HT1080 (cell line): ENCODE measurements at places on chromosomes 5 and 9. TPM values are rescaled to one million over a fixed set of nuclear protein-coding genes. Genes with fewer than 3 reads are reported as not detected.

SWI5 gene
- 51.9 and 52.7 TPM in 2 replicates for total RNA-seq

SMIM32 gene
- total RNA-seq: not detected in 2 replicates

SH3TC2 gene
- 22.1 and 24.0 TPM in 2 replicates for total RNA-seq

NPDC1 gene
- total RNA-seq: 31.5 and 39.2 TPM in 2 replicates

PCSK1 gene
- total RNA-seq: 0.07 and 0.43 TPM in 2 replicates

CCNI2 gene
- total RNA-seq: not detected in 2 replicates

PTPRD gene
- 9.1 and 9.6 TPM in 2 replicates for total RNA-seq

PGM5 gene
- total RNA-seq: 0.20 and 0.63 TPM in 2 replicates

SLC31A1 gene
- total RNA-seq: 11.7 and 14.0 TPM in 2 replicates

ZBTB43 gene
- 11.1 and 28.5 TPM in 2 replicates for total RNA-seq

C5orf46 gene
- total RNA-seq: 0.84 and 3.3 TPM in 2 replicates

DNA sequence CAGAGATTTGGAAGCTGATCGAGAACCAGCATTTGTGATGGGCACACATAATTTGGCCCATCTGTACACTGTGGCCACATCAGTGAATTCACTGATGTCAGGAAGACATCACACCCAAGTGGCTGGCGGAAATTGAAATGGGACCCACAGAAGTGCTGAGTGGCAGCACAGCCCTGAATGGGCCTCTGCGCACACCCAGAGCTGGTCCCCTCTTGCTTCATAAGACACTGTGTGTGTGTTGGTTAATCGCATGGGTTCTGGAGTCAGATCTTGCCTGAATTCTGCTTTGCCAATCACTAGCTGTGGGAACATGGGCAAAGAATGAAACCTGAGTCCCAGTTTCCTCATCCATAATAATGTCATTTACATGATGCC is 72.2 kb downstream of the PCSK5 start:
- no peak for DNase-seq

DNA sequence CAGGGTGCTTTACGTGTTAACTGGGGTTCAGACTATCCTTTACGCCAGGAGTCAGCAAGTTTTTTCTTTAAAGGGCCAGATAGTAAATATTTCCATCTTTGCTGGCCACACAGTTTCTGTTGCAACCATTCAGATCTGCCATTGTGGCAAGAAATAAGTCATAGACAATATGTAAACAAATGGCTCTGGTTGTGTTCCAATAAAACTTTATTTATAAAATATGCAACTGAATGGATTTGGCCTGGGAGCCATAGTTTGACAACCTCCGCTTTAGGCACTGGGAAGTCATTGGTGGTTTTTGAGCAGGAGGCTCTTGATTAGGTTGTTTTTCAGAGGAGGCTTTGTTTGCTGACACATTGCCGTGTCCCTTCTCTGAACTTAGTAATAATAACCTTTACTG is 90.7 kb downstream of the INSYN2B start:
- no peak for DNase-seq

DNA sequence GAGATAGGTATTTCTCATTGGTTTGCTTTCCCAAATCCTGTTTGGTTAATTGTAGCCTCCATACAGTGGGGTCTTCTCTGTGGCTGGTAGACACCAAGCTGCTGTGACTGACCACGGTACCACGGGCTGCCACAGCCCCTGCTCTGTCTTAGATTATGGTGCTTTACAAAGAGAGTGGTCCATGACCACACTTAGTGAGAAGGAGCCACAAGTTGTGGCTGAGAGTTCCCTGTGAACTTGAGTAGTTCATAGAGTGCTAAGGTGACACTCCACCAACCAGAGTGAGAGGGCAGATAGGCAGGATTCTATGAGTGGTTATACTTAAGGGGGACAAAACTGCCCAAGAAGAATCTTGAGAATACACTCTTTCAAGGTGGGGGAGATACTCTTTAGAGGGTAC is 25.8 kb upstream of the ZBTB34 start:
- no peak for DNase-seq

- DNase-seq: no peak
Measured at GRCh38 chr5:40206030-40206429, 473.7 kb upstream of the PTGER4 start.

DNA sequence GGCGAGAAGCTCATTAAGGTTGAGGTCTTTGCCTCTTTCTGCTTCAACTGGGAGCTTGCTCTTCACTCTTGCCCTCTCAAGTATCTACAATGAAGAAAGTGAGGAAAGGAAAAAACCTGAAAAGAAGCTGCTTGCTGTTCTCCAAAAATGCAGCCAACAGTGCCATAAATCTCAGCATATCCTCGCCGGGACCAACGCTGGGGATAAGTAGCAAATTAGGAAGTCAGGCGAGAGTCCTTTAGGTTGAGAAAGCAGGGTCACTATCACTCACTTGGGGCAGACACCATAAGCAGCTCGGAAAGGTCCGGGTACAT is 399 bp downstream of the NUP155 start:
- DNase-seq: no peak

- no peak for DNase-seq
Measured at GRCh38 chr9:19022206-19022605, 10.8 kb downstream of the SAXO1 start.

DNA sequence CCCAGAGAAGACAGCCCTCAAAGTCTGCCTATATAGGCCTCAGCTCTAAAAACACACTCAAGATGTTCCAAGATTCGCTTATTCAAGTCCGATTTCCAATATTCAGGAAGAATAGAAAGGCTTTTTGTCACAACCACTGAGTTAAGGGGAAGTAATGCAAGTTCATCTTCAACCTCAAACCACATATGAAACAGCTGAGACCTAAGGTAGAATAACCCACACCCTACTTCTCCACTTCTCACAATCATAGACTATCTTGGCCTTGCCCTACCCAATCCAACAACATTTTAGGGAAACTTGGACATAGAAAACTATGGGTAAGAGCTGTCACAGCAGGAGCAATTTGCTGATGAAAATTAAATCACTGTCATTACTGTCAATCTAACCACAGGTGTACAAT is 152.0 kb upstream of the LRRTM2 start:
- no peak for DNase-seq

- DNase-seq: no peak
Measured at GRCh38 chr5:74816875-74817274, 49.3 kb downstream of the FAM169A start.

GRCh38 chr5:113075019-113075418 is 98.4 kb downstream of the DCP2 start:
- DNase-seq: no peak

DNA sequence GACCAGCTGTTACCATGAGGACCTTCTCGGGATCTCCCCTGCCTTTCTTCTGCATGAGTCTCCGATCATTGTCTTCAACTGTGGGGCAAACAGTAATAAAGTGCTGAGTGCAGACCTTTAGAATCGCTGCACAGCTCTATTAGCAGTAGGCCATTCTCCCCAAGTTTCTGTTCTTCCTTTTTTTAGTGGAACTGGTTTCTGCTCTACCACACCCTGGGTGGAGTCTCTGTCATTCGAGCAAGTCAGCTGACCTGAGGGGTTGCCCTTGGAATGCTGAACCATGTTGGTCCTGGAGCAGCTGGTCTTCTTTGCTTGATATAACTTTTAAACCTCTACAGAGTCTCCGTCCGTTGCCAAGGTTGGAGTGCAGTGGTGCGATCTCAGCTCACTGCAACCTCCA is 33.4 kb upstream of the GNPDA1 start:
- no peak for DNase-seq

DNA sequence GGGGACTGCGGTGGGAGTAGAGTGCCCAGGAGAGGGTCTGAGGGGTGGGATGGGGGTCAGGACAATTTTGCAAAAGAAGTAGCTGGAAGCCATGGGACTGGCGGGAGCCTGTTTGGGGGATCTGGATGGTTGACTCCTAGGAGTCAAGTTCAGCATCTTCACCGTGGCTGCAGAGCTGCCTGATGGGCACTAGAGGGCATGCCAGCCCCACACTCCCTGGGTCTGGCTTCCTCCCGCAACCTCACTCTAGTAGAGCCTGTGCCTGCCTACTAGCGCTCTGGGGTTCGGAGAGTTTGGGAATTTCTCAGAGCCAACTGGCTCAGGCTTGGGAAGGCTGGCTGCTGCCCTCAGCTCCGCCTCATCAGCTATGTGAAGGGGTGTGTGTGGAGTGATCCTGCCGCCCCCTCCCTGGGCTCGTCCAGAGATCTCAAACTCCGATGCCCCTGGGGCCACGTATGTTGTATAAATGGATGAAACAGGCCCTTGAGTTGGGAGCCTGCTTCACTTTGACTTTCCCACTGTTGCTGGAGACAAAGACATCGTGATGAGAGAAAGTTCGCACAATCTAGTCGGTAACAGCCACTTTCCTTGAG is 10.8 kb downstream of the TSPAN17 start:
- DNase-seq: peak; percentile 71

DNA sequence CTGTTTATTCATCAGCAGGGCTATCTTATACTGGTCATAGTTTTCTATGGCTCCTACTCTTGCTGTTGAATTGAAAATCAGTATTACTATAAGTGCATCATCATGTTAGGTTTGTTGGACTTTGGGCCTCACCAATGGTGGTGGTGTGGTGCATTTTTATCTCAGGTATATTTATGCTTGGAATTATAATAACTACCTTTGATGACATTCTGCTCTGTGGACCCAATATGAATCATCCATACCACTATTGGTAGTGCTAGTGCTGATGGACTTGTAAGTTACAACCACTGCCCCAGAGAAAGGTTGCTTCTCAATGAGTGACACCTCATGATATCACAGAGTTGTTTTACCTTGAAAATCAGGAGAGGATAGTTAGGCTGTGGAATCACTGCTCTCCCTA is 28.0 kb downstream of the IL9 start:
- no peak for DNase-seq

DNA sequence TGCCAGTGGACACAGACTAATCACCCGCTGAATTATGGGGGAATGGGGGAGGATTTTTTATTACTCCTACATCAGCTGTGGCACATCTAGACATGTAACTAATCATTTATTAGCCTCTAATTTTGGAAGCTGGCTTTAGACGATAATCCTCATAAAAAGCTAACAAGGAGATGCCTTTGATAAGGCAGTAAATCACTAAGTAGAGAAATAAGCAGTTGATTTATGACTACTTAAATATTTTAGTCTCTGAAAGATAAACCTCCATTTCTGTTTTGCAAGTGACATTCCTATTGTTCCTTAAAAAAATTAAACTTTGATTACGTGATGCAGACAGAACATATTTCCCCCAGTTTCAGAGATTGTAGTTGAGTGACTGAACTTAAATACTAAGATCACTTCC is 206.4 kb upstream of the CDKN2B start:
- no peak for DNase-seq

DNA sequence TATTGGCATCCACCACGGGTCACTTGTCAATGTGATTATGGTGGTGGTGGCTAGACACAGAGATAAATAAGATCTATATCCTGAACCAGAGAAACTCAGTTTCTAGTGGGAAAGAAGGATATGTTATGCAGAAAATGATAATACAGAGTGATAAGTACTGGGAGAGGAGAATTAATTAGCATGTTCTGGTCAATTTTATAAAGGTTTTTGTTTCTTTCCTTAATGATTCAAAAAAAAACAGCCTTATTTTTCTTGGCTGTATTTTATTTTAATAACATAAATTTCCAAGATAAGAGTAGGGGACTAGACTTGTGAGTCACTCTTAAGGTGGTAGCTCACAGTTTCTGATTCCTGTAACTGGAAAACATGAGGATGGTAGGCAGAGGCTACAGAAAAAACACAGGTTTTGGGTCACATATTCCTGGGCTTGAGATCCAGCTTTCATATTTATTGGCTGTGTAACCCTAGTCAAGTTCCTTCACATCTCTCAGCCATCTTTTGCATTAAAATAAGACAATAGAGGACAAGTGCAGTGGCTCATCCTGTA is 350.3 kb upstream of the RPS23 start:
- no peak for DNase-seq

DNA sequence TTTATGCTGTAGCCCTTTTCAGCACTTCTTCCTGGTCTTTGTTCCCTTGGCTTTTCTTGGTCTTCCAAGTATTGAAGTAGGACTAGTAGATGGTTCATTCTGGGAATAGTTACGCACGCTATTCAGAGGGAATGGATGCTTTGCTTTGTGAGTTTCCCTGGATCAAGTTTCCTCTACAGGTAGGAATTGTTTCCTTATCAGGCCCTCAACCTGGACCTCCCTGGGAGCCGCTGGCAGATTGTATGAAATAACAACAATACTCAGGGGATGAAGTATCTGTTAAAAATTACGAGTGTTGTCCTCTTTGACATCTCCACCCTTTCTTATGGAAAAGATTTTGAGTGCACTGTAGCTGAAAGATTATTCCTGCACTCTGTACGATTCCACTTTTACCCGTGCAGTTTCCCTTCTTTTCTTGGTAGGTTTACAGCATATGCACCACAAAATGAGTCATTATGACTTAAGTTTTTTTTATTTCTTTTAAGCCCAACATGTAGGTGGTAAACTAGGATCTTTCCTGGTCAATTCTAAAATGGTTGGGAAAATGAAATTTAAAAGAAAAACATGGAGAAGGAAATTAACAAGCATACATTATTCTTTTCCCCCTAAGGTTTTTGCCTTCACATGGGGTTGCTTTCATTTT is 57.9 kb downstream of the ARHGAP26 start:
- peak; percentile 61 for DNase-seq

- peak; percentile 65 for DNase-seq
Measured at GRCh38 chr5:22560147-22560546, 293.0 kb downstream of the CDH12 start.

DNA sequence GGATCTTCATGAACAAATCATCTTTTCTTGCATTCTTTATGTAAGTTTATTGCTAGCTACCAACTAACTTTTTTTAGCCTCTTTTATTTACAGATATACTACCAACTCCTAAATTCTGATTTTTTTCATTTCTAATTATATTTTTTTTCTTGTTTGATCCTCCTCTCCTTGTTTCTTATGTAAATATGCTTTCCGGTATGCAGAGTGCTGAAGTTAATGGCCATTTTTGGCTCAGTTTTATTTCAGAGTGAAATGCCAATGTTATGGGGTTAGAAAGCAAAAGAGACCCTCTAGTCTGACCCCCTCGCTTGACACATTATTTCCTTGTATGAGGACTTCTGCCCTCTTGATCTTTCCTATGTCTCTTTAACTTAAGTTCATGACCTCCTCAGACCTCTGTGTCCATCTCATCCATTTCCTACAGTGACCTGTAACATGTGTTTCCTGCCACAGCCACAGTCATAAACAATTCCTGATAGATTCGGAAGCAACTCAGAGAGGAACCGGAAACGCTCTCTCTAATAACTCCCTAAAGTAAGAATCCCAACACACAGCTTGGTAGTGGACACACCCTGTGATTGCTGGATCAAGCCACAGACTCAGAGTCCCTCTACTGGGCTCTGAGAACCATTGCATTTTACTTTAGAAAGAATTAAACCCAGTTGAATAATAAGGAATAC is 42.9 kb upstream of the AFAP1L1 start:
- DNase-seq: peak; percentile 81

GRCh38 chr5:149040421-149040820 is 22.4 kb downstream of the SH3TC2 start:
- DNase-seq: no peak

DNA sequence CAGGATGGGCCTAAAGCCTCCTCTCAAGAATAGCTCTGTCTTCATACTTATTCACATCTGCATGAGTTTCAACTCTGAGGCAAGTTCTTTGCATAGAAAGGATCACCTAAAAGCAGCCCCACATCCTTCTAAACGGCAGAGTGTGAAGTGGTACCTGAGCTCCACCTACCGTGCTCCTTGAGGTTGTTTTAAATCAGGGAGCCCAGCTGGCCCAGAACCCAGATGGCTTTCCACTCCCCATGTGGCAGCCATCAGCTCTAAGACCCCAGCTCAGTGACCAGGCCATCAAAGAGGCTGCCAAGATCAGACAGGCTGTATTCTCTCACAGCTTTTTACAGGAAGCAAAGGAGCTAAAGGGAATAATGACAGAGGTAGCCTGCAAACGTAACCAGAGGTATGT is 299.3 kb downstream of the RASEF start:
- DNase-seq: no peak

GRCh38 chr5:113050721-113051382 is 74.3 kb downstream of the DCP2 start:
- peak; percentile 88 for DNase-seq

GRCh38 chr9:133987446-133987788 is 4.7 kb downstream of the VAV2 start:
- DNase-seq: no peak
